Ascending aorta (tissue), 2 donors: ENCODE measurements at places on chromosomes 2 and 18. TPM values are rescaled to one million over a fixed set of nuclear protein-coding genes. Genes with fewer than 3 reads are reported as not detected.

DNA sequence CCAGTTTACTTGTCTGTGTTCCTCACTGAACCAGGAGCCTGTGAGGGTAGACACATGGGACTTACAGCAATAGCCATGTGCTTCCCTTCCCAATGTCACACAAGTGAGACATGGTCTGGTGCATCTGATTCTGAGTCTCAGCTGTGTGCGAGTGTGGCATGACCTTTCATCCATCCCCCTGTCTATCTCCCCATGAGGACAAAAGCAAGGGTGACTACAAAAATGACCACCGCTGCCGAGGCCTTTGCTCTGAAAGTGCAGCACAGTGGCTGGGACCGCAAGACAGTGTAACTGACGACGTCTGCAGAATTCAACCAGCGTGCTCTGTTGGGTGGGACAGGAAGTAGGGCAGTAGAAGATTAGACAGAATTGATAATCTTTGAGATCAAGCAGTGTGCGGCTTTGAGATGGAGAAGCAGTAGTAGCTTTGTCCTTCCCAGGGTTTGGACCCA, 50.5 kb downstream of the RAB31 start:
- no peak for DNase-seq
- no peaks in the 10 kb centered on the region for H3K36me3 ChIP-seq
- H3K27ac ChIP-seq, result no peak overlapping the region
- H3K27me3 ChIP-seq, result no peaks in the 10 kb centered on the region

GRCh38 chr2:146818122-146818521, 1026.7 kb upstream of the ACVR2A start:
- no peak for DNase-seq
- H3K36me3 ChIP-seq, result no peaks in the 10 kb centered on the region
- no peak overlapping the region for H3K4me3 ChIP-seq
- no peak overlapping the region for H3K27ac ChIP-seq

- no peak for DNase-seq
- no peak overlapping the region for H3K4me3 ChIP-seq
Observed at GRCh38 chr2:208015475-208015874, 9.9 kb downstream of the PLEKHM3 start.

- no peak overlapping the region for H3K27ac ChIP-seq
- no peaks in the 10 kb centered on the region for H3K36me3 ChIP-seq
- no peaks in the 10 kb centered on the region for H3K27me3 ChIP-seq
- no peaks in the 10 kb centered on the region for H3K4me1 ChIP-seq
Observed at GRCh38 chr2:237556773-237557632, 9.4 kb upstream of the PRLH start.

GRCh38 chr2:43055985-43056384, 170.4 kb downstream of the ZFP36L2 start:
- no peak for DNase-seq
- no peaks in the 10 kb centered on the region for H3K36me3 ChIP-seq
- peaks cover 6% of the 10 kb centered on the region for H3K4me1 ChIP-seq
- no peak overlapping the region for H3K4me3 ChIP-seq
- no peak overlapping the region for H3K27ac ChIP-seq
- no peaks in the 10 kb centered on the region for H3K27me3 ChIP-seq

DNA sequence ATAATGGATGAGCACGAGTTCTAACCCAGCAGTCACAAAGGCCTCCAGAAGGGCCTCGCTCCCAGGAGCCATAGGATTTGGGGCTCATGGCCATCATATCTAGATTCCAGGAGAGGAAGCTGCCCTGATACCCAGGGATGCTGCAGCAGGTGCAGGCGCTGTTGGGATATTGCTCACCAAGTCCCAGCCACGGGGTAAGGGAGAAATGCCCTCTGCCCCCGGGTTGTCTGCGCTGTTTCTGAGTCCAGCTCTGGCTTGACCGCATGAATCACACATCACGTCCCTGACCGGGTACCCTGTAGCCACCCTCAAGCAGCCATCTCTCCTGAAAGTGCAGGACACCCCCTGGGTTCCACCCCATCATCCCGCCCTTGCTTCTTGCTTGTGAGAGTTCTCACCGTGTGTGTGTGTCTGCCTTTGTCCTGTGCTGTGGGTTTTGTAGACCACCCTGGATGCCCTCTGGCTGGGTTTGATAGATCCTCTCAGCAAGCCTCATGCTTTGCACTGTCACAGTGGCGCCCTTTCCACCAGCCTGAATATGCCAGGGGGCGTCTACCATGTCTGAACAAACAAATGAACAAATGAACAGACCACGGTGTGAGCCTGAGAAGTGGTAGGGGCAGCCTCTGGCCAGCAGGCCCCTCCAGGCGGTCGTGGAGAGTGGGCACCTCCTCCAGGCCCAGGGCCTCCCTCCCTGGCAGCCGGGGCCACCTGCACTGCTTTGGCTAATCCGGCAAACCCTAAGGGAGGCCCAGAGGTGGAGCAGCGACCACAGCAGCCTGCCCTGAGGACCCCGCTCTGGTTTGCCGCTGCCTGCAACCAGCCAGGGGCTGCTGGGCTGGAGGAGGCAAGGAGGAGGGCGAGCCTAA, 32.1 kb downstream of the ADRA2B start:
- no peak for DNase-seq
- H3K36me3 ChIP-seq, result no peaks in the 10 kb centered on the region
- H3K27me3 ChIP-seq, result no peaks in the 10 kb centered on the region
- H3K4me3 ChIP-seq, result no peak overlapping the region

- H3K27me3 ChIP-seq, result no peaks in the 10 kb centered on the region
- peaks cover 19% of the 10 kb centered on the region for H3K4me1 ChIP-seq
- DNase-seq, result no peak
- peak overlapping the region; percentile 97 for H3K27ac ChIP-seq
- peak overlapping the region; percentile 96 for H3K4me3 ChIP-seq
Observed at GRCh38 chr2:218218268-218219185, 1.5 kb downstream of the ARPC2 start.

- H3K27ac ChIP-seq, result no peak overlapping the region
- no peaks in the 10 kb centered on the region for H3K36me3 ChIP-seq
- no peak overlapping the region for H3K4me3 ChIP-seq
- no peaks in the 10 kb centered on the region for H3K27me3 ChIP-seq
Observed at GRCh38 chr2:179307616-179308371, 43.2 kb upstream of the SESTD1 start.

DNA sequence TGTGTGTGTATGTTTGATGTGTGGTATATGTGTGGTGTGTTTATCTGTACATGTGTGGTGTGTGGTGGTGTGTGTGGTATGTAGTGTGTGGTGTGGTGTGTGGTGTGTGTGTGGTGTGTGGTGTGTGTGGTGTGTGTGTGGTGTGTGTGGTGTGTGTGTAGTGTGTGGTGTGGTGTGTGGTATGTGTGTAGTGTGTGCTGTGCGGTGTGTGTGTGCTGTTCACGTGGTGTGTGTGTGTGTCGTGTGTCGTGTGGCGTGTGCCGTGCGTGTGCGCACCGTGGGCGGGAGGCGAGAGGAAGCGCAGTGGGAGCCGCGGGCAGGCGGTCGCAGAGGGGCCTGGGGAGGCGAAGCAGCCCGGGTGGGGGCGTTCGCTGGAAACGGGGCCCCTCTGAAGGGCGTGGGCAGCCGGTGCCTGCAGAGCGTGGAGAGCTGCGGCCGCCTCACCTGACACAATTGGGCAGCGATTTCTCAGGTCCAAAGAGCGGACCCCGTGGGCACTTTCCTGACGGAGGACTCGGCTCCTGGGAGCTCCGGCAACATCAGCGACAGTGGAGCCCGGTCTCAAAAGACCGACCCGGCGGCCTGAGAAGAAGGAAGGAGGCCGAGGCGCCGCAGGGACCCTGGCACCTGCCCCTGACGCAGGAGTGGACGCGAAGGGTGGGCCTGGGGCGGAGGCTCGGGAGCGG, 741.1 kb upstream of the SALL3 start:
- H3K4me1 ChIP-seq, result no peaks in the 10 kb centered on the region
- H3K27ac ChIP-seq, result no peak overlapping the region
- H3K36me3 ChIP-seq, result no peaks in the 10 kb centered on the region
- no peak for DNase-seq
- H3K27me3 ChIP-seq, result no peaks in the 10 kb centered on the region

- no peaks in the 10 kb centered on the region for H3K36me3 ChIP-seq
- H3K4me1 ChIP-seq, result no peaks in the 10 kb centered on the region
Observed at GRCh38 chr2:166067229-166067628, 60.6 kb downstream of the SCN1A start.

- H3K27ac ChIP-seq, result no peak overlapping the region
- no peak for DNase-seq
Observed at GRCh38 chr2:209458008-209458979, 34.4 kb downstream of the MAP2 start.

- DNase-seq, result no peak
- no peaks in the 10 kb centered on the region for H3K36me3 ChIP-seq
- no peak overlapping the region for H3K4me3 ChIP-seq
- no peak overlapping the region for H3K27ac ChIP-seq
- H3K4me1 ChIP-seq, result no peaks in the 10 kb centered on the region
- H3K27me3 ChIP-seq, result no peaks in the 10 kb centered on the region
Observed at GRCh38 chr2:3952866-3953516, 249.6 kb downstream of the DCDC2C start.

DNA sequence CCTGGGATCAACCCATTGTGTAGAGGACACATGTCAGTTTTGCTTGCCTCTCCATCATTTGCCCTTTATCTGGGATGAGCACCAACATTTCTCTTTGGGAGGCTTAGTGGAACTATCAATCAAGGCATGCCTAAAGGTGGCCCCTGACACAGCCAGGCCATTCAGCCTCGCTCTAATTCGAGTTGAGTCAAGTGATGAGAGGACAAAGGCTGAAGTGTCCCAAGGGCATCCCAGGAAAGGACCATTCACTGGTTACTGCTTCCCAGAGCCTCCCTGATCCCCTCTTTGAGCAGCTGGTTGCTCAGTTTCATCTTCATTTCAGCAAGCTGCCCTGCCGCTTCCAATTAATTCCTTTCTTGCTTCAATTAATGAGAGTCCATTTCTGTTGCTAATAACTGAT, 63.5 kb downstream of the DNER start:
- H3K36me3 ChIP-seq, result no peaks in the 10 kb centered on the region
- H3K27ac ChIP-seq, result no peak overlapping the region
- H3K4me1 ChIP-seq, result no peaks in the 10 kb centered on the region
- no peak for DNase-seq

DNA sequence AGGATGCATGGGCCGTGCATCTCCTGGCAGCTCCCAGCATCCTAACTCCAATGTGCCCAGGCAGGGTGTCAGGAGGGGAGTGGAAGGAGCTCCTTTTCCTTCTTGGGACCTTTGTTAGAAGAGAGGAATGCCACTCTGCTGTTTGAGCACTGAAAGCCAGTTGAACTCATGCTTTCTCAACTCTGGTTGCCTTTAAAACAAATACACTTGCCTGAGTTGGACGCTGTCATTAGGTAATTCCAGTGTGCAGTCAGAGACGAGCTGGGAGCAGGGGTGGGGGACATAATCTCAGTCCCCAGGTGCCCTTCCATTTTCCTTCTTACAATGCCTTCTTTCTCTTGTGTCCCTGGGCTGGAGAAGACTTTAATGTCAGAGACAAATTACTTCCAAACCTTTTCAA, 44.4 kb upstream of the IL1R2 start:
- H3K27me3 ChIP-seq, result no peaks in the 10 kb centered on the region
- H3K4me3 ChIP-seq, result no peak overlapping the region
- no peaks in the 10 kb centered on the region for H3K36me3 ChIP-seq

- no peak overlapping the region for H3K27ac ChIP-seq
- no peaks in the 10 kb centered on the region for H3K4me1 ChIP-seq
- no peaks in the 10 kb centered on the region for H3K36me3 ChIP-seq
- no peak for DNase-seq
Observed at GRCh38 chr2:58427572-58428095, 186.5 kb upstream of the FANCL start.

GRCh38 chr2:129904532-129905446, 74.7 kb upstream of the RAB6C start:
- no peak overlapping the region for H3K27ac ChIP-seq
- no peaks in the 10 kb centered on the region for H3K27me3 ChIP-seq
- no peaks in the 10 kb centered on the region for H3K4me1 ChIP-seq
- no peaks in the 10 kb centered on the region for H3K36me3 ChIP-seq
- DNase-seq, result no peak

- no peaks in the 10 kb centered on the region for H3K27me3 ChIP-seq
- DNase-seq, result no peak
- H3K4me1 ChIP-seq, result peaks cover 4% of the 10 kb centered on the region
- no peaks in the 10 kb centered on the region for H3K36me3 ChIP-seq
Observed at GRCh38 chr2:217060951-217061547, 201.2 kb upstream of the TNP1 start.

DNA sequence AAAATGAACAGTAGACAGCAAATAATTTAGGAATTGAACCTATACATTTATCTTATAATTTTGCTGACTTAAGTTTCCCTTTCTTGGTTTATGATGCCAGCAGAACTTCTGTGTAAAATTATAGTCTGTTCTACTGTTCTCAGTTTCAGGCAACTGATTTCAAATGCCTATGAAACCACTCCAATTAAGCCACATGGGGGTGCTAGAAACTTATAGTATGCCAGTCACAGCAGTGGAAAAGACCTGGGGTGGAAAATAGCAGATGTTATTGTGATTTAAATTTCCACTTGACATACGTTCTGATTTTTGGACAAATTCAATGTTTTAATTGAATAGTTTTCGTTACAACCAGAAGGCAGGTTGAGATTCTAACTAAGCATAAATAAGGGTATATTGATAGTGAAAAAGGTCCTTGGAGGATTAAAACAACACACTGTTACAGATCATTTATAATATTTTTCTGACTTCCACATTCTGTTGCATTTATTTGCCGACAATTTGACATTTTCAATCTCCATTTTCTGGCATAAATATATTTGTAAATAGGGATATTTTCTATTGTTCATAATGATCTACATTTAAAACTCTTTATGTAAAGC, 61.4 kb downstream of the CPS1 start:
- no peak overlapping the region for H3K4me3 ChIP-seq
- H3K4me1 ChIP-seq, result no peaks in the 10 kb centered on the region
- H3K36me3 ChIP-seq, result no peaks in the 10 kb centered on the region
- DNase-seq, result no peak
- no peaks in the 10 kb centered on the region for H3K27me3 ChIP-seq

DNA sequence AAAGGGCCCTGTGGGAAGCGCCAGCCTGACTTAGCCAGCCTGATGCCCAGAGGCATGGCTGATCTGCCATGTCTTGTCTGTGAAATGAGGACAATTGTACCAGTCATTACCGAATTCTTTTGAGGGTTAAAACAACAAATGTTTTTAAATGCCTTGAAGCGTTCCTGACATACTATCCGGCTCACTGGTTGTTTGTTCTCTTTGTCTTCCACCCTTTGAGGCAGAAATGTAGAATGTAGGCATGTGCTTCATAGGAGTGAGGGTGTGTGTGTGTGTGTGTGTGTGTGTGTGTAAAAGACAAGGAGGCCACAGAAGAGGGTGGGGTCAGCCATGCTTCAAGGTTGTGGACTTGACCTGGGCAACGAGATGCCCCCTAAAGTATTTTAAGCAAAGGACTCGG, 35.5 kb downstream of the TGFBRAP1 start:
- H3K27ac ChIP-seq, result no peak overlapping the region
- no peak overlapping the region for H3K4me3 ChIP-seq
- H3K36me3 ChIP-seq, result peaks cover 45% of the 10 kb centered on the region
- no peaks in the 10 kb centered on the region for H3K27me3 ChIP-seq
- H3K4me1 ChIP-seq, result no peaks in the 10 kb centered on the region

GRCh38 chr18:62914871-62915392, 199.6 kb downstream of the PHLPP1 start:
- no peak for DNase-seq
- H3K4me1 ChIP-seq, result no peaks in the 10 kb centered on the region
- no peak overlapping the region for H3K27ac ChIP-seq
- no peaks in the 10 kb centered on the region for H3K27me3 ChIP-seq
- no peak overlapping the region for H3K4me3 ChIP-seq

The SPP2 gene
- not detected for total RNA-seq

The MC4R gene
- total RNA-seq, result not detected

The CPS1 gene
- total RNA-seq, result 9.4 TPM

The ACMSD gene
- not detected for total RNA-seq

The CYP26B1 gene
- total RNA-seq, result 18.6 TPM

The CD302 gene
- 30.9 TPM for total RNA-seq

The MYO3B gene
- total RNA-seq, result not detected
